ENCODE measurements at places on chromosomes 6 and 20.

GRCh38 chr6:168393126-168393870 is 47.7 kb upstream of the SMOC2 start:
- DNase-seq, result no peak

- DNase-seq, result no peak
Measured at GRCh38 chr20:51560550-51561307, 18.2 kb upstream of the NFATC2 start.

DNA sequence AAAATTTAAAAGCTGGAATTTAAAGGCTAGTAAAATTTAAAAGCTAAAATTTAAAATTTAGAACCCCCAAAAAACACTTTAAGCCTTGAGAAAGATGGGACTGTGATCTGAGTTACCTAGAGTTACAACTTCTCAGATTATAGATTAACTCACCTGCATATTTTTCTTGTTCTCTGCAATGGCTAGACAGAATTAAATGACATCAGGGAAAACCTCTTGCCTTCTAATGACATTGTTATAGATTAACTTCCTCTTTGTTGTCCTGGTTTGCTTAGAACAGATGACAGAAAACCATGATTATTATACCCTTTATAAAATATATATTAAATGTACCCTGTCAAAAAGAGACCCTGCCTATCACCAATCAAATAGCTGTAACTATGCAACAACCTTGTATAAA is 56.4 kb downstream of the TRDN start:
- no peak for DNase-seq

GRCh38 chr6:112626468-112627082 is 279.4 kb downstream of the RFPL4B start:
- peak; percentile 40 for DNase-seq

DNA sequence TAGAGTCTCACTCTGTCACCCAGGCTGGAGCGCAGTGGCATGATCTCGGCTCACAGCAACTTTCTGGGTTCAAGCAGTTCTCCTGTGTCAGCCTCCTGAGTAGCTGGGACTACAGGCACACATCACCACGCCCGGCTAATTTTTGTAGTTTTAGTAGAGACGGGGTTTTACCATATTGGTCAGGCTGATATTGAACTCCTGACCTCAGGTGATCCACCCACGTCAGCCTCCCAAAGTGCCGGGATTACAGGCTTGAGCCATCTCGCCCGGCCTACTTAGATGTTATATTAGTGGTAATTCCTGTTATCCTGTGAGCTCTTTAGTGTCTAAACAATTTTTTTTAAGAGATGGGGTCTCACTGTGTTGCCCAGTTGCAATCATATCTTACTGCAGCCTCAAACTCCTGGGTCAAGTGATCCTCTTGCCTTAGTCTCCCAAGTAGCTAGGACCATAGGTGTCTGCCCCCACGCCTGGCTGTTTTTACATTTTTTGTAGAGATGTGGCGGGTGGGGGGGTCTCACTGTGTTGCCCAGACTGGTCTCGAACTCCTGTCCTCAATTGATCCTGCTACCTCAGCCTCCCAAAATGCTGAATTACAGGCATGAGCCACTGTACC is 3.9 kb upstream of the C4A start:
- no peak for DNase-seq

DNA sequence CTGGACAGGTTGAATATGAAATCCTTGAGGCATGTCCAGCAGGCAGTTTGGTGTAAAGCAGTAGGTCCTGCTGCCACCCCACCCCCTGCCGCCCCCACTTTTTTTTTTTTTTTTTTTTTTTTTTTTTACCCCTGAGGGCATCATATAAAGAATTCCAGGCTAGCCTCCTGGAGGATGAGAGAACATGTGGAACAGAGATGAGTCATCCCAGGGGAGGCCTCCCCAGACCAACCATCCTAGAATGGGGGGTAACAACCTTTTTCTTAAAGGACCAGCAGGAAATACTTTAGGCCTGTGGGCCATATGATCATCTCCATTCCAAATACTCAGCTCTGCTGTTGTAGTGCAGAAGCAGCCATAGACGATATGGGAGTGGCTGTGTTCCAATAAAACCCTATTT is 170.9 kb downstream of the GJA10 start:
- DNase-seq, result peak; percentile 31

DNA sequence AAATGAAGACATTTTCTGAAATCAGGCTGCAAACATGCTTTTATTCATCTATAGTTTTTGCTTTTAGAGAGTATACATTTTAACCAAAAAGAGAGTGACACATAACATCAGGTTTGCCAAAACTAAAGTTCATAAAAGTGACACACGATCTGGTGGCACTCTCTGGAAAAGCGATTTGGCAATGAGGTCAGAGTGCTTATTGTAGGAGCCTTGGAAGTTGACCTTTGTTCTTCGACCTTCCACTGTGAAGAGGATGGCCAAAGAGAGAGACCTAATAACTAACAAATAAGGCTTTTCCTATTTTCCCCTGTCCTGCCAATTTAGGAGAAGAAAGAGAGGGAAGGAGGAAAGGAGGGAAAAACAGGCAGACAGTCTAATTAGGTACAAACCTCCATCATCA is 230.1 kb downstream of the SIM1 start:
- no peak for DNase-seq

DNA sequence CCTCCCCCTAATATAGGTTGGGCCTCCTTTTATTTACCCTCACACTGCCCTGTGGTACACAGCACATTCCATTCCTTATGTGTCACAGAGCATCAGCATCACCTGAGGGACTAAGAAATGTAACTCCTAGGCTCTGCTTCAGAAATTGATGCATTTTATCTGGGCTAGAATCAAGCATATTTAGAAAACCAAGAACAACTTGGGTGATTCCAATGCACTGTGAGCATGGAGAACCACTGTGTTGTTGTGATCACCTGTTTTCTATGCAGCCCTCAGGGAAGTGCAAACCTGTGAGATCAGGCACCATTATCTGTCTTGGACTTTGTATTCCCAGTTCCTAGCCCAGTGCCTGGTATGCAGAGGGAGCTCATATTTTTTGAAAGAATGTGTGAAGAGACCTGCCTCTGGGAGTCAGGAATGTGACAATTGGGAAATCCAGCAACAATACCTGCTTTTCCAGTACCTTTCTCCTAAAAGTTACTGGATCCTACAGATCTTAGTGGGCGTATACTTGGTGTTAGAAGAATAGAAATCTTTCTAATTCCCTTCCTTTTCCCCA is 7.0 kb downstream of the KAT14 start:
- DNase-seq, result no peak

DNA sequence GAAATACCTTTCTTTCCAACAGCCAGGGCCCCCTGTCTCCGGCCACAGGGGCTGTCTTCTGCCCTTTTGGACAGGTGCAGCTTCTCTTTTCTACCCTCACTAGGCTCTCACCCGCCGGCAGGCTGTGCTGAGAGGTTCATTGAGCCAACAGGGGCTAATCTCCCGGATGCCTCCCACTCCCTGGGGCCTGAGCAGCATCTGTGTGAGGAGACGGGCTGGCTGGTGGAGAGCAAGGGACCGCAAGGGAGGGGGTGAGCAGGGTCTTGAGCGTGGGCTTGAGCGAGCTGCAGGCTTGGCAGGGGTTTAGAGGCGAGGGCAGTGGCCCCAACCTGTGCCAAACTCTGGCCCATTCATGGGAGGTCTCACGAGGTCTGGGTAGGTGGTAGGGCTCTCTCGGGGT is 56.5 kb upstream of the CST7 start:
- no peak for DNase-seq

- DNase-seq, result peak; percentile 36
Measured at GRCh38 chr6:139303185-139303584, 11.4 kb upstream of the TXLNB start.

DNA sequence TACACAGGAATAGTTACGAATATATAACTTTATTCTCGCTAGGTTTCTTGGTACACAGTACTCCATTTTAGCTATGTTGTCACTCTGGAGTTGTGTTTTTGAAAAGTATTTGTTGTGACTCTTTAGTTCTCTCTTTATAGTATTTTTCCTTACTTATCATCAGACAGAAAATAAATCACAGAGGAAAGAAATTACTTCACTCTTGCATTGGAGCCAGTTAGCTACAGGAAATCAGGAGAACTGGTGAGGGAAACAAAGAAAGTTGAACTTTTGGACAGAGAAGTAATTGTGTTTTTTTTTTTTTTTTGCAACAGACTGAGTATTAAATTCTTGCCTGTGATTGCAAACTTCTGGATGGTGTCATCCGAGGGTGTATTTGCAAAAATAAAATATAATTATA is 33.9 kb downstream of the DSE start:
- no peak for DNase-seq

DNA sequence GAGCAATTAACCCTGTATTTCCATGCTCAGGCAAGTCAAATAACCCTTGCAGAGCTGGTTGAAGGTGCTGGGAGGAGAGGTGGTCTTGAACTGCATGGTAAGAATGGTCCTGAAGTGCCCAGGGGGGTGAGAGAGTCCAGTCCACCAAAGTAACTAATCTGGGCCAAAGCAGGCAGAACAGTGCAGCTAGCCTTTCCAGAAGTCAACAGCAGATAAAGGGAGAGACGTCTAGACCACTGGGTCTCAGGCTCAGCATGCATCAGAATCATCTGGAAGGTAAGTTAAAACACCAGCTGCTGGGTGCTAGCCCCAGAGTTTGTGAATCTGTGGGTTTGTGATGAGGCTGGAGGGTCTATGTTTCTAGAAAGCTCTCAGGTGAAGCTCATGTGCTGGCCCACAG is 232.3 kb upstream of the ECI2 start:
- no peak for DNase-seq

DNA sequence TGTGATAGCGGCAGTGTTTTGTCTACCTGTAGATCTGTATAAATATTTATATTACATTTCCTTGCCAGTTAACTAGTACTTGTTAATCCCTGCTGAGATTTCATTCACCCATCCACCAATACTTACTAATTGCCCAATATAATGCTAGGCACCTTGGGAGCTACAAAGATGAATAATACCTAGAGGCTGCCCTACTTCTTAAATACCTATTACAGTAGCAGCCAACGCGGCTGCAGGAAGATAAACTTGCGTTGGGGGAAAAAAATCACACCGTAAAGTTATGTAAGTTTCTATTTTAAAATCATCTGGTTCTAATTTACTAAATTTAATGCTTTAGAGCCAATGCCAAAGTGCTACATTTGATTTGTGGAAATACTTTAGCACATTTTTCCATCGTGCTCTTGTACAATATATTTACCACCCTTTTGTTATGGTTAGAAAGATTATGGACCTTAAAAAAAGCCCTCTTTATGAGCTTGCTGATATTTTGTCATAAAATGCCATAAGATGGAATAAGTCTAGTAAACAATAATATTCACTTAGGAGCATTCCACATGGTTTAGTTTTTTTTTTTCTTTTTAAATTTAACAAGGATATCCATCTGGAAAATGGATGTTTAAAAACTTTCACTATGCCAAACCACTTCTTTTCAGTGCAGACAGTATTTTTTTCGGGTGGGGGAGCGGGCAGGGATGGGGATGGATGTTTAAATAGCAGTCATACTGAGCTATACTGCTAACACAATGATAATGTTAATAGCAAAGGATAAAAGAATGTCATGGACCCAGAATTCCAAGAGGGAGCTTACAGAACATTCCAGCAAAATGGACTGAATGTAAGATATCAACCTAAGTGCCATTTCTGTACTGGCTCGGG is 13.2 kb upstream of the NEDD9 start:
- DNase-seq, result peak; percentile 41

DNA sequence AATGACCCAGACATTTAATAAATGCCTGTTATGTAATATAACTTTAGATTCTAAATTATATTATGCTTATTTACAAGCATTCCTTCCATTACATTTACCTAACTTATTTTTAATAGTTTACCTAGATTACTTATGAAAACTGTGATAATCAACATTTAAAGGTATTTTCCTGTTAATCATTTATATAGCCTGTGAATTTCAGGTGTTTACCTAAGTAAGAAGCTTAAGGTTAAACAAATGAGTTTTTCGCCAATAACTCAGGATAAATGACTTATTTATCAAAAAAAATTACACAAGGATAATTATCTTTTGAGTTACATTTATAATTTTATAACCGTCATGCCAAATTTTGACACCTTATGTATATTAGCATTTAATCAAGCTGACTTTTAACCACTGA is 35.5 kb downstream of the UBD start:
- DNase-seq, result no peak

- DNase-seq, result no peak
Measured at GRCh38 chr6:84549917-84550316, 214.5 kb downstream of the TBX18 start.

DNA sequence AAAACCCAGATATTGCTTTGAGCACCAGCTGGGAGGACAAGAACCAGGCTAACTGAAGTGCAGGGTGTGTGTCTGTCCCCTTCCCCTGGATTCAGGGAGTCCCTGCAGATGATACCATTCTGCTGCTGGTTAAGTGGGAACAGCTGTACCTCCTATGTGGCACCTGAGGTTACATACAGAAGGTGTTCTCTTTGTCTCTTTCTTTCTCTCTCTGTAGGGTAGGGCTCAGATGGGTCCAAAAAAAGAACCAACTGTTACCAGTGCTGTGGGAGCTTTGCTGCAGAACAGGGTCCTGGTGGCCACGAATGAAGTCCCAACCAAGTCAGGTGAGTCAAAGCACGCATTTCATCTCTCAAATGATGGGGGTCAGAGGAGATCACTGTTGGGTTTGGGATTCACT is 38.6 kb downstream of the ZC2HC1B start:
- DNase-seq, result no peak

- peak; percentile 30 for DNase-seq
Measured at GRCh38 chr6:161486361-161487216, 212.7 kb upstream of the AGPAT4 start.

DNA sequence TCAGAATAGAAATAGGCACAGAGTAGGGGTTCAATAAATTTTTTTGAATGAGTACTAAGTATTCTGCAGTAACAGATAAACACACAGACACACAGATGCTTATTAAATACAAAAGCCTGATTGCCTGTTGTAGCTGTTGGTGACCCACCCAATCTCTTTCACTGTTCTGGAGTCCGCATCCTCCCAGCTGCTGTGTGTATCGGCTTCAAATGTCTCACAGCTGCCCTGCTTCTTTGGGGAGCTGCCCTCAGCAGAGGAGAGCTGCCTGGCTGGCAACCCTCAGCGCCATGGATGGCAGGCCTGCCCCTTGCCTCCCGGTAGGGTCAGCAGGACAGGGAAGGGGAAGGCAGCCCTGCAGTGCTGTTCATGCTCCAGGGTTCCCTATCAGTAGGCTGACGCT is 85.9 kb upstream of the PRND start:
- no peak for DNase-seq

GRCh38 chr20:44247586-44248409 is 690 bp downstream of the GDAP1L1 start:
- DNase-seq, result peak; percentile 43

DNA sequence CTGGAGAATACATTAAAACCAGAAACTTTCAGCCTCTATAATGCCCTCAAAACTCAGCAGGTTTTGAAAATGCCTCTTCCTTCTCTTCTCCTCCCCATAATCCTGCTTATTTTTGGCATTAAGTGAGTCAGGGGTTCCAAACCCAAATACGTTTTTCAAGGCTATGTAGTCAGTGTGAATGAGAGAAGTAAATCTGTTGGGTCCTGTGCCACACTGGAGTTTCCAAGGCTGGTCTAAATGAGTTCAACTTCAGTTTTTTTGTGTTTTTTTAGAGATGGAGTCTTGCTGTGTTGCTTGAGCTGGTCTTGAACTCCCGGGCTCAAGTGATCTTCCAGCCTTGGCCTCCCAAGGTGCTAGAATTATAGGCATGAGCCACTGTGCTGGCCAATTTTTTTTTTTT is 20.9 kb downstream of the PTPRA start:
- DNase-seq, result no peak

- DNase-seq, result no peak
Measured at GRCh38 chr6:39217177-39217864, 12.0 kb downstream of the KCNK5 start.

- no peak for DNase-seq
Measured at GRCh38 chr6:148348778-148349177, 6.1 kb downstream of the SASH1 start.

- DNase-seq, result no peak
Measured at GRCh38 chr20:9353916-9354276, 160.5 kb upstream of the LAMP5 start.
